ENCODE measurements at places on chromosomes 2 and 18.

DNA sequence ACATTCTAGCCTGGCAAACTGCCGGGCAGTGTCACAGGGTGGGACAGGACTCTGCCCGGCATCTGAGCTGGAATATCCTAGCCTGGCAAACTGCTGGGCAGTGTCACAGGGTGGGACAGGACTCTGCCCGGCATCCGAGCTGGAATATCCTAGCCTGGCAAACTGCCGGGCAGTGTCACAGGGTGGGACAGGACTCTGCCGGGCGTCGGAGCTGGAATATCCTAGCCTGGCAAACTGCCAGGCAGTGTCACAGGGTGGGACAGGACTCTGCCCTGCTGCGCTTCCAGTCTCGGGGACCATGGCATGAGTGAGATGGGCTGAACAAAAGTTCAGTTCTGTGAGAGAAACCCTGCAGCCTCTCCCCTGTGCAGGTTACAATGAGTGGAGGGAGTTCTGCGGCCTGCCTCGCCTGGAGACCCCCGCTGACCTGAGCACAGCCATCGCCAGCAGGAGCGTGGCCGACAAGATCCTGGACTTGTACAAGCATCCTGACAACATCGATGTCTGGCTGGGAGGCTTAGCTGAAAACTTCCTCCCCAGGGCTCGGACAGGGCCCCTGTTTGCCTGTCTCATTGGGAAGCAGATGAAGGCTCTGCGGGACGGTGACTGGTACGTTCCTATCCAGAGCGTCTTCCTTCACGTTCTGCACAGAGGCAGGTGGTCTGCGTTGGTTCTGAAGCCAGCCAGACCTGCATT lies 80.3 kb downstream of the TPO start:
- DNase-seq, result no peak

- no peak for DNase-seq
Observed at GRCh38 chr2:7111626-7112025, 194.4 kb downstream of the RNF144A start.

DNA sequence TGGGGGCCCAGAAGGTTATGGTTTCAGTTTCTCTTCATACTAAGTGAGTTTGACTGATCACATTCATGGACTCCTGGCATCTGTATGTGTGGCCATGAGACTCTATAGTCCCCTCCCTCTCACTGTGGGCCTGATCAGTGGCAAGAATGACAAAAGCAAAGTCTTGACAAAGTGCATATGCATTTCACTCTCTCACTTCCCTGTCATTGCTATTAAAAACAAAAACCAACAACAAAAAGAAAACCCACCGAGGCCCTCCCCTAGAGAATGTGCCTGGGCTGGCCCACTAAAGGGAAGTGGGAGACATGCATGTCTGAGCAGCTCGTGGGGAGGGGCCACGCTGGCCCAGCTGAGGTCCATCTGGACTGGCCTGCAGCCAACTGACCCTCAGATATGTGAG lies 600.1 kb upstream of the RAB6C start:
- peak; percentile 51 for DNase-seq

DNA sequence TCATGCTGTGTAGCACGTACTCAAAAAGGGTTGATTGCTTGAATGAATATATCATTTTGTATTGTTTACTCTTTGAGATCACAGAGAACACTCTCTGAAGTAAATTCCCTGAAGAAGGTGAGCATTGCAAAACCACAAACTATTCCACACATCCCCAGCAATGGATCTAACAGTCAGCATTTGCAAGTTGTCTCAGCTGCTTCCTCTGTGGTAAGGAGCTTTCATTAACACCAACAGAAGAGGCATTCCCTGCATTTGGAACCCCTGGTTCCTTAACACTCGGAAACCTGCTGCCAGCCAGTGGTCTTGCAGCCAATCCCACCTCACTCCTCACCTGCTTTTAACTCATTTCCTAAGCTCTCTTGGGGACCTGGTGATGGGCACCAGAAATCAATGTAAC lies 108.4 kb downstream of the IRS1 start:
- no peak for DNase-seq

GRCh38 chr2:233928594-233929351 lies 11.6 kb downstream of the TRPM8 start:
- no peak for DNase-seq

GRCh38 chr2:105888625-105889024 lies 143.9 kb downstream of the NCK2 start:
- peak; percentile 40 for DNase-seq

DNA sequence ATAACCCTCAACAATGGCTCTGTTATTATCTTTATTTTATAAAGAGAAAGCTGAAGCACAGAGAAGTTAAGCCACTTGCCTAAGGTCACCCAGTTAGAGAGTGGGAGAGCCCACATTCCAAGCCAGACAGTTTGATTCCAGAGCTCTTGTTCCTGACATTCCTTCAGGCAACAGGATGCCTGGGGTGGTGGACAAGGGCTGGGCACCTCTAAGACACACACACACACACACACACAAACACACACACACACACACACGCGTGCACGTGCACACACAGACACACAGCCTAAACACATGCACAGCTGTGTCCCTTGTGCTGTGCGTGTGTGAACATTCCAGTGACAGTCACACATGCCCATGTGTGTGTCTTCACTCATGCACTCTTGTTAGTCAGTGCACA lies 26.4 kb downstream of the CELF4 start:
- DNase-seq, result no peak

DNA sequence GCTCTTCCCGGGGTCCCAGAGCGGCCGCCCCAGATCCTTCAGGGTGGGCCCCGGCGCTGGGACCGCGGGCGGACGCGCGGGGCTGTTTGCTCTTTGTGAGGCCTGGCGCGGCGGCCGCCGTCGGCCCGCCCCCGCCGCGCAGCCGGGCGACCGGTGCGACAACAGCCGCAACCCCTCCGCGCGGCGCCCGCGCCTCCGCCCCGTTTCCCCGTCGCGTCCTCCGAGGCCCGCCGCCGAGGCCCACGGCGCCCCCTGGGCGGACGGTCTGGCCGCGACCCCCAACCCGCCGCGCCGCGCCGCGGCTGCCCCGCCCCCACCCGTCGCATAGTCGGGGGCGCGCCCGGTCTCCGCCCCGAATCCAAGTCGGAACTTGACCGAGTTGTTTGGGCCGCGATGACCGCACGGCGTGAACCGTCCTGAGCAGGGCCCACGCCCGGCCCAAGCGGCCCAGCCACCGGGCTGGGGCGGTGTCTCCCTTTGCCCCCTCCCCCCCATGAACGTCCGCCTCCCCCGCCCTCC lies 448 bp downstream of the YPEL5 start:
- no peak for DNase-seq

GRCh38 chr2:239163688-239164334 lies 237.0 kb downstream of the HDAC4 start:
- no peak for DNase-seq

- peak; percentile 65 for DNase-seq
Observed at GRCh38 chr2:44170311-44170717, 1.6 kb downstream of the PPM1B start.

GRCh38 chr2:37679072-37679695 lies 7.7 kb upstream of the CDC42EP3 start:
- DNase-seq, result no peak

DNA sequence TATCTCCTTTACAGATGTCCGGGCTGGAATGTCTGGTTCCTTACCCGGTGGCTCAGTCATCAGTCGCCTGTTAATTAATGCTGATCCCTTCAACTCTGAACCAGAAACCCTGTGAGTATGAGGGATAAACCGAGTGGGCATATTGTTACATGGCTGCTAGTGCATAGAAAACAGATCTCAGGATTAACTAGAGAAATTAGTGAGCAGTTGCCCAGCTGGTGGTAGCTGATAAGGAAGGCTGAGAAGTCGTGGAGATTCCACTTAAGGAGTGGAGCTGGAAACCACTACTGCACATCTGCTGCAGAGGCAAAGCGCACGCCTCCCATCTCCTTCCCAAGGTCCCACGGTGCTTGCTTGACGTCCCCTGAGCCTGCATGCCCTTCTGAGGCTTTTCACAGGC lies 97.7 kb downstream of the DGKD start:
- no peak for DNase-seq

GRCh38 chr2:234751275-234751973 lies 200.4 kb upstream of the SH3BP4 start:
- DNase-seq, result no peak

- peak; percentile 48 for DNase-seq
Observed at GRCh38 chr2:219118504-219118903, 42.1 kb downstream of the NHEJ1 start.

- no peak for DNase-seq
Observed at GRCh38 chr2:67322353-67323001, 74.7 kb upstream of the ETAA1 start.

GRCh38 chr2:39736640-39737039 lies 42.4 kb downstream of the THUMPD2 start:
- no peak for DNase-seq

DNA sequence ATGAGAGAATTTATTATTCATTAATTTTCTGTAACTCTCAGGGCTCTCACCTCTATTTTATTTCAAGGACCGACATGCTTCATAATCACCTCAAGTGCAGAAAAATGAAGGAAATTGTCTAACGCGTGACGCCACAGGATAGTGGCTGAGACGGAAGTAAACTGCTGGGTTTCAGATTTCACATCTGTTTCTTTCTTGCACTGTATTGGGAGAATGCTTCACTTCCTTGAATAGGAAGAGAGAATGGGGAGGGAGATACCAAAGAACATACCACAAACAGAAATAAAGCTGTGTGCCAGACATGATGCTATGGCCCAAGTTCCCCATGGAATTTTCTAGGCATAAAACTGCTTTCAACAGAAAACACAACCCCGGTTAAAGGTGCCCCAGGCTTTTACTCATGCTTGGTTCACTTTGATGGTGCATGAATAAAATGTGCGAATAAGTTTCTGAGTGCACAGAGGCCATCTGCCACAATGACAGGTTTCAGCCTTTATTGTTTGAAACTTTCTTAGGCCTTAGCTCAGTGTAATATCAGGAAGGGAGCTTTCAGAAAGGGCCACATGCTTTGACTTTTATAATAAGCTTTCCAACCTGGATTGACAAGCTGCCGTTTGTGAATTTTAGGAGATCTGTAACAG lies 1116.4 kb downstream of the SOCS6 start:
- no peak for DNase-seq

- DNase-seq, result no peak
Observed at GRCh38 chr2:16148632-16149348, 208.4 kb downstream of the MYCN start.

GRCh38 chr18:48983793-48984437 lies 33.1 kb upstream of the SMAD7 start:
- peak; percentile 60 for DNase-seq

DNA sequence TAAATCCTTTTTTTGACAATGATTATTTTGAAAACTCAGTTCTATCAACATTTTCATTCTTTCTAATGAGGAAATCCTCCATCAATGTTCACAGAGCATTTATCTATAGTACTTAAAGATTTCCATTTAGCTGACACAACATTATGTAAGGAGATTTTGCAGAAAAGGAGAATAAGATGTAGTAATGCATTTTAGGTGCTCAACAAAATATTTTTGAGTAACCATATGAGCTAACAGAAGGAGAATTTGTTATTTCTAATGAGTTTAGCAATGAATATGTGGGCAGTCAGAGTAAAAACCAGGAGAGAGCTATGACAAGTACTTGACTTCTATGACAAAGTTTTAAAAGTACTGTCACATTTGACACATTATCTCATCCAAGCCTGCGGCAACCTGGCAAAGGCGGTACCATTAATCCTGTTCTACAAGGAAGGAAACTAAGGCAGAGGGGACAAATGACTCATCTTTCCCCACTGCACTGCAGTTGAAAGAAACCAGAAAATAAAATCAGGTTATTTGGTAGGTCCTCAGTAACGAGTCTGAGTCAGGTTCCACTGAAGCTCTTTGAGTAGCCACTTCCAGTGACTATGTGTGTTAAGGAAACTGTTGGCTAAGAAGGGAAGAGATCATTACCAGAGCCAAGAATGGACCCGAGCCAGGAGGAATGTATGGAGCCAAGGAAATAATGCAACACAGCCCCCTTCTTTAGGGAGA lies 134.1 kb upstream of the ITGB6 start:
- DNase-seq, result no peak

- DNase-seq, result no peak
Observed at GRCh38 chr18:60905699-60906098, 427.5 kb upstream of the CDH20 start.

- no peak for DNase-seq
Observed at GRCh38 chr18:44107187-44107586, 573.5 kb upstream of the SETBP1 start.

DNA sequence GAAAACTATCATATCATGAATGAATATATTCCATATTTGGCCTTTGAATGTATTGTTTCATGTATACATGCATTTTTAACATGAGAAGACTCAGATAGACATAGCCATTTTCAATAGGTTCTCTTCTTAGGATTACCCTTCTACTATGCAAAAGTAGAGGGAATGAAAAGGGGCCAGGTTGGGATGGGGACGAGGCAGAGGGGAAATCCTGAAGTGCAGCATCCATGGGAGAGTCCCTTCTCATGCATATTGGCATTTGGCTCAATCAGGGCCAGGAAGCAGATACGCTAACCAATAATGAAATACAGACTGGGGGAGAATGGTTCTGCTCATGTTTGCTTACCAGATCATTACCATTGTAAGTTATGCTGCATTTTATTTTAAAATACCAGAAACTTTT lies 475.8 kb downstream of the STK39 start:
- no peak for DNase-seq

- DNase-seq, result no peak
Observed at GRCh38 chr2:15281681-15282080, 279.5 kb downstream of the NBAS start.

GRCh38 chr2:84942964-84943421 lies 28.0 kb upstream of the KCMF1 start:
- peak; percentile 80 for DNase-seq

DNA sequence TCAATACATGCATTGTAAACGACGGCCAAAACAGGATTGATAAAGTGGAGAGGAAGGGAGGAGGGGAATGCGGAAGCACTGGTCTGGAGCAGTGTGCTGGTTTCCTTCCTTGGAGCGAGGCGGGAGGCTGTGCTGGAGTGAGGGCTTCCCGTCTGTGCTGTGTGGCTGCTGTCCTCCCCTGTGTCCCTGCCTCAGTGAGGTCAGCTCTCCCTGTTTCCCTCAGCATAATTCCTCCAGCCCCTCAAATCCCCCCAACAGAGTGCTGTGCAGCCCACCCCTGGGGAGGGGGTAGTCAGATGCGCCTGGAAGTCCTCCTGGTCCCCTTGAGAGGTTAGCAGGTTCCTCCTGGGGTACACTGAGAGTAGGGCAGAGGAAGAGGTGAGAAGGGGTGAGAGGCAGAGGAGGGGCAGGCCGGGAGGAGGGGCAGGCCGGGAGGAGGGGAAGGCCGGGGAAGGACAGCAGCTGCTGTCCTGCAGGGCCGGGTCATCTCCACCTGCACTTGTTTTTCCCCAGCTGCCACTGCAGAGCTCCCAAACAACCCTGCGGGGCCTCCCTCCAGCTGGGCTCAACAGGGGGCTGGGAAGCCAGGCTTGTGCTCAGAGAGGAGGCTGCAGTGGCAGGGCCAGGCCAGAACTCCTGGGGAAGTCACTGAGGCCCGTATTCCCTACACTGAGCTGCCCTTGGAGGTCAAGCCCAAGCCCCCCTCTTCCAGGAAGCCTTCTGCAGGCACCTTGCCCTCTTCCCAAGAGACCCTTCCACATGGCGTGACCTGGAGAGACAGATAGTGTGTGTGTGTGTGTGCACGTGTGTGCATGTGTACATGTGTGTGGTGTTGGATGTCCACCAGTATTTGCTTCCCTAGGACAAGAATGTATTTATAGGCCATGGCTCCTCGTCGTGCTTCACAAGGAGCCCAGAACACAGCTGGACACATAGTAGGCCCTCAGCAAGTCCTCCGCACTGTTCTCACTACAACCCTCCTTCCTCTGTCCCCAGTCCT lies 13.2 kb upstream of the ATP6V1B1 start:
- DNase-seq, result no peak

- DNase-seq, result no peak
Observed at GRCh38 chr2:177484180-177484795, 91.7 kb downstream of the AGPS start.

Data from MV-4-11 (cell line).